Glomerular endothelial cell (primary cell): ENCODE measurements at places on chromosomes 6 and 20. TPM values are rescaled to one million over a fixed set of nuclear protein-coding genes. Genes with fewer than 3 reads are reported as not detected.

The RIPOR2 gene
- total RNA-seq: 0.05 TPM in 1 of 2 replicates, not detected in the other

The RGL2 gene
- total RNA-seq: 51.6 and 65.5 TPM in 2 replicates

The SIRPD gene
- total RNA-seq: 0.19 TPM in 1 of 2 replicates, not detected in the other

The ABHD16B gene
- not detected in 2 replicates for total RNA-seq

The ALDH5A1 gene
- total RNA-seq: 1.3 and 1.7 TPM in 2 replicates

The PTPRT gene
- not detected in 2 replicates for total RNA-seq

The SYCP2L gene
- 0.29 and 0.88 TPM in 2 replicates for total RNA-seq

The LY6G6D gene
- total RNA-seq: not detected in 2 replicates

The DNAH8 gene
- total RNA-seq: 0.06 TPM in 1 of 2 replicates, not detected in the other

The POPDC3 gene
- 5.0 and 9.7 TPM in 2 replicates for total RNA-seq

The SLA2 gene
- total RNA-seq: not detected in 2 replicates

The RBM38 gene
- 39.4 and 45.1 TPM in 2 replicates for total RNA-seq

The OR2H1 gene
- total RNA-seq: not detected in 2 replicates

The PLAGL1 gene
- 25.6 and 31.0 TPM in 2 replicates for total RNA-seq

The GABRR1 gene
- not detected in 2 replicates for total RNA-seq

The VSX1 gene
- not detected in 2 replicates for total RNA-seq

The OTOR gene
- not detected in 2 replicates for total RNA-seq

The SOX4 gene
- total RNA-seq: 66.0 and 108 TPM in 2 replicates

The FERMT1 gene
- total RNA-seq: 1.2 and 3.9 TPM in 2 replicates

The PM20D2 gene
- 6.8 and 12.4 TPM in 2 replicates for total RNA-seq

The SASH1 gene
- 136 and 154 TPM in 2 replicates for total RNA-seq

The GRIK2 gene
- total RNA-seq: 0.39 and 5.7 TPM in 2 replicates

The MATN4 gene
- not detected in 2 replicates for total RNA-seq
